ENCODE measurements at places on chromosomes 3 and 15.
A peak's percentile ranks its signal among the peaks of the same experiment; 100 is the strongest.

- no peak for DNase-seq
Measured at GRCh38 chr3:186109897-186110803, 1.3 kb upstream of the ETV5 start.

GRCh38 chr15:69138963-69139362 is 21.5 kb upstream of the GLCE start:
- DNase-seq: no peak

DNA sequence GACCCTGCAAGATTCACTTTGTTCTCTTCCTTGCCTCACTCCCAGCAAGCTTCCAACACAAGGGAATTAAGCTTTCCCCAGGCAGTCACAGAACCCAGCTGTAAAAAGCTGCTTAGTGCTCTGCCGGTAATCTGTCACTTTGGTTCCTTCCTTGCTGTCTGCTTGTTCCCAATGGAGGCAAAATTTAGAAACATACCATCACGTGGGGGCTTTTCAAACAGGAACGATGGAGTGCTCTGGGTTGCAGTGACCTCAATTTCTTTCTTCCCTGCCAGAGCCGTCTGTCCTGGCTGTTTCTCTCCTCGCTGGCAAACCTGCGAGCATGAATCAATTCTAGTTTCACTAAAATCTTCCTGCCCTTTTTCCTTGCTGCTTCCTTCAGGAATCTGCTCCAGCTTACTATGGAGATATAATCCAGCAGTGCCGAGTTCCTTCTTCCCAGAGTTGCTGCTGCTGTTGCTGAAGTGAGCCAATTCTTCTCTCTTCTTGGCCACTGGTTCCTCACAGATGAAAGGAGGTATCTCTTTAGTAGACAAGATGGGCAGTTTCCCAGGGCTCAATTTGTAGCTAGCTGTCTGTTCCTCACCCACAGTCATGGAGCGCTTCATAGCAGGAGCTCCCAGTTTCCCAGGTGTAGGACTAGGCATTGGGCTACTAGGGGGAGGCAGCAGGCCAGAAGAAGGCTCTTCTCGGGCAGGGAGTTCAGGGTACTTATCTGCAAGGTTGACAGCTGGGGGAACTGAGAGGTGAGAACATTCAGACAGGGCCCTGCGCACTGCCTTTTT is 88.1 kb downstream of the DHX30 start:
- no peak for DNase-seq

DNA sequence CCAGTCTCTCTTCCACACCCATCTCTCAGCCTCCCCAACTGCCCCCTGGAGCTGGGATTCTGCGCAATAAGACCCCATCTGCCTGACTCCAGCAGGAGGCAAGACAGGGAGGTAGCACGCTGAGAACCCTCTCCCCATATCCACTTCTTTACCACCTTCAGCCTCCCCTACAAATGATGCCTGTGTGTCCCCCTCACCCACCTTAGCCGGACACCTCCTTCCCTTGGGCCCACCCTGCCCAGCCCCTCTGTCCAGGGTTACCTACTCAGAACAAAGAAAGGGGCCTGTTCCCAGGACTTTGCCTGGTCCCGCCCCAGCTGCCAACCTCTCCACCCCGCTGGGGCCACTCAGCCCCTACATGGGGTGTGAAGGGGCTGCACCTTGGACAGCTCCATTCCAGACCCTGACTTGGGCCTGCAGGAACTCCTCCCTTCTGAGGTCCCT is 40.8 kb upstream of the ATP2B2 start:
- DNase-seq: no peak

GRCh38 chr3:164155400-164155799 is 922.9 kb downstream of the SI start:
- DNase-seq: no peak

DNA sequence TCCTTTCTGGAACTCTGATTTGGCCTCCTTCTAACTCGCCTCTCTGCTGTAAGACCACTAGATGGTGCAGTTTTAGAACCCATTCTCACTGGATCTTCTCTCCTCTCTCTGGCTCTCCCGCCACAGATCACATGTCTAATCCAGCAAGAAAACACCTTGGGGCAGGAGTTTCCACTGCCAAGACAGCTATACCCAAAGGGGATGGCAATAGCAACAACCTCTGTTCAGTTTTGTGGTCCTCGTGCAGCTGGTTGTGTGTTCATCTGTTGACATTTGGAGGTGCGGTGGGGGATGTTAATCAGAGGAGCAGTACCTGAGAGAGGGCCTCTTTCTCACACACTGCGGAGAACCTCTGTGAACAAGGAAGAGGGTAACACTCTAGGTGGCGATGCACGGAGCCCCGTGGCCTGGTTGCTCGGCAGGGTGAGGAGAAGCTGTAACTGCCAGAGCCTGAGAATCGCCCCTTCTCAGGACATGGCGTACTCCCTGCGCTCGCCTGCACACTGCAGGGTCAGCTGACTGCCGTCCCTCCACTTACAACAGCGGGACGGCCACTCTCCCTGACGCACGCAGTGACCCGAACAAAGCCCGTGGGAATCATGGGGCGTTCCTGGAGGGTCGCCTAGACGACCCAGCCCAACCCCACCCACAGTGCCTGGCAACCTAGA is at the start of gene TEX55:
Gene TEX55, plus strand, starts transcription at position 666 of the 668 bp plus-strand sequence. CDS start 25 bp downstream, outside the sequence.
- peak; percentile 15 for DNase-seq

GRCh38 chr3:63921741-63922482 is 9.7 kb upstream of the SCAANT1 start:
- no peak for DNase-seq

DNA sequence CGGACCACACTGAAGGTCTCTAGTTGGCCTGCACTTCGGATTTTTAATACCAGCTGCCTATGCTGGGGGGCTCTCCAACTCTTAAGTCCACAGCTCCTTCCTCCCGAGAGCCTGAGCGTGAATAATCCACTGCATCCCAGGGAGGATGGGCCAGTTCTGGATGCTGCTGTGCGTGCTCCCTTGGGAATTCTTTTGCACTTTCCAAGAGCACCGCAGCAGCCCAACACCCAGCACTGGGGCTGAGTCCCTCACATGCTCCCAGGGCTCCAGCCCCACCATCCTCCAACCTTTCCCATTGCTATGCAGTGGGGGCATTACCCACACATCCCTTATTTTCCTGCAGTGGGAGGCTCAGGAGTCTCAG is 136.4 kb upstream of the IQSEC1 start:
- no peak for DNase-seq

GRCh38 chr3:64441861-64442260 is 216.6 kb upstream of the PRICKLE2 start:
- no peak for DNase-seq

DNA sequence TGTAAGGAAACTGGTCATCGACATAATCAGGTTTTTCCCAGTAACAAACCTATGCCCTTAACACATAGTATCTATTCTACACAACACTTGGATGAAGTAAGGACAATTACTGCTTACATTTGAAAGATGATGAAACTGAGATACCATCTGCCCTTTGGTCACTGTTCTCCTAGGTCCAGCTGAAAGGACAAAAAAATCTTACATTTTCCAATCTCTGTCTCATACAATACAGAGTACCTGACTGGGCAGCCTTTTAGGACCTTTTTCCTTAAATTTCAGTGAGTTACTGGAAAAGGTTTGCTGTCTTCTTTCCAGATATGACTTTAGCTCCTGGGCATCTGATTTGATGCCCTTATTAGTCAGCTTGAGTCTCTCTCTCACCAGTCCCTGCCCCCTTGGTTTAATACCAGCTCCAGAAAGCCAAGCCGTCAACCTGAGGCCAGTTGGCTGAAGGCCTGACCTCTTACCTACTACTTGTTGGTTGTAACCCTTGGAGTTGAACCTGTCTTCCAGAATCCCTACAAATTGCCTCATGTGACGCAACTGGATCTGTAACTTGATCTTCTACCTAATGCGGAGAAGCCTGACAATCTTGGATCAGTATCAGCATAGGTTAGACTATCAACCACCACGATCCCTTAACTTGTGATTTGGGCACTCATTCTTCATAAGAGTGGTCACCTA is 355.3 kb upstream of the ZNF385D start:
- no peak for DNase-seq

DNA sequence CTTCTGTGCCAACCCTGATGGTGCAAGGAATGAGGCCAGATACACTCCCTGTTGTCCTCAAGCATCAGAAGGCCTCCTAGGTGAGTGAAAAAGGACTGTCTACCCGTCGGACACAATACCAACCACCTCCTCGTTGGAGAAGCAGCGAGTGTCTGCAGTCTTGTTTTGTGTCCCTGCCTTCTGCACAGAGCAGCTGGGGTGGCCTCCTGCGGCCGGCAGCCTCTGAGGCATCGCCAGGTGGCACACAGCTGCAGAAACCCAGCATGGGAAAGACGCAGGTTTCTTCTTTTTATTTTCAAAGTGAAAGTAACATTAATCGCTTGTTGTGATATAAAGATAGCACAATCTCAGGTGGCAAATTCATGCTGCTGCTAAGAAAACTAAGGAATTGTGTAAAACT is 509.9 kb downstream of the OCA2 start:
- DNase-seq: no peak
